AG20443 (cell line): ENCODE measurements at places on chromosomes 3 and 15.

GRCh38 chr3:16350597-16351318 lies 85.7 kb downstream of the OXNAD1 start:
- peak; percentile 69 for DNase-seq

- DNase-seq: peak; percentile 40
Measured at GRCh38 chr3:54878145-54878544, 49.7 kb downstream of the LRTM1 start.

DNA sequence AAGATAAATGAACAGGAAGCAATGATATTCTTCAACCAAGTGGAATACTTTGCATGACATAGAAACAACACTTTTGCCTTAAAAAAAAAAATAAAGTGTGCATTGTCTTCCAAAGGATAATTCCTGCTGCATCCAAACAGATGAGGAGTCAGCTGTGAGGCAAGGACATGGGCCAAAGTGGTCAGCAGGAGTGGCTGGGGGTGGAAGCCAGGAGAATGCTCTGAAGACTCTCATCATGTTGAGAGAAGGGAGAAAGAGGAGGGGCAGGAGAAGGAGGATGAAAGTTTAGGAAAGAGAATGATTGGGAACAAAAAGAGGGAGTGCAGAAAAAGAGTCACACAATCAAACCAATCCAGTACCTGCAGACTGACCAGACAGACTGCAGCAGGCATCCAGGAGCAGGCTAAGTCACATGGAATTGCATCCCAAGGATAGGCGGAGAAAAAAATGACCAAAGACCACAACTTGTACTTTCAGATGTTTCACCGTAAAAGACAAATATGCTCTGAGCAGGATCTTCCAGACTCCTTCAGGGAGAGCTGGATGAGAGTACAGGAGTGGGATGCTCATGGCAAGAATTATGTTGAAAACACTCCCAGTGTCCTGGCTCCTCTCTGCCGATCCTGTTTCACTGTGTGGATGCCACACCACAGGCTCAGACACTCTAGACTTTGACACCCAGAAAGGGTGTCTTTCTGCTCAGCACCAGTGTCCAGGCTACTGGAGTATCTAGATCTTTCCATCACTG lies 11.9 kb downstream of the ABI3BP start:
- no peak for DNase-seq

DNA sequence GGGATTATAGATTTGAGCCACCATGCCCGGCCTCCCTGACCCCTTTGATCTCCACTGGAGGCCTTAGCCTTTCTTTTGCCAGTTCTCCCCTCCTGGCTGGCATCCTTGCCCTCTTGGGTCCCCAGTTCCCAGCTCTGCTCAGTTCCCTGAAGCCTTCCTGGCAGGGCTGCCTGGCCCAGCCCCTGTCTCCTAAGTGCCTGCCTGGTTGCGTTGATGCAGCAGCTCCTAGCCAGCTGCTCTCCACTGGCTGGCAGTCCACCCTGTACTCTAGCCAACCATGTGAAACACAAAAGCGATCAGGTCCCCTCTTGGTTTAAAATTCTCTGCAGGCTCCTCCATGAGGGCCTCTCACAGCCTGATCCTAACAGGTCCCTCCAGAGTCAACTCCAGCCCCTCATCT lies 184.7 kb downstream of the RAB11A start:
- no peak for DNase-seq

DNA sequence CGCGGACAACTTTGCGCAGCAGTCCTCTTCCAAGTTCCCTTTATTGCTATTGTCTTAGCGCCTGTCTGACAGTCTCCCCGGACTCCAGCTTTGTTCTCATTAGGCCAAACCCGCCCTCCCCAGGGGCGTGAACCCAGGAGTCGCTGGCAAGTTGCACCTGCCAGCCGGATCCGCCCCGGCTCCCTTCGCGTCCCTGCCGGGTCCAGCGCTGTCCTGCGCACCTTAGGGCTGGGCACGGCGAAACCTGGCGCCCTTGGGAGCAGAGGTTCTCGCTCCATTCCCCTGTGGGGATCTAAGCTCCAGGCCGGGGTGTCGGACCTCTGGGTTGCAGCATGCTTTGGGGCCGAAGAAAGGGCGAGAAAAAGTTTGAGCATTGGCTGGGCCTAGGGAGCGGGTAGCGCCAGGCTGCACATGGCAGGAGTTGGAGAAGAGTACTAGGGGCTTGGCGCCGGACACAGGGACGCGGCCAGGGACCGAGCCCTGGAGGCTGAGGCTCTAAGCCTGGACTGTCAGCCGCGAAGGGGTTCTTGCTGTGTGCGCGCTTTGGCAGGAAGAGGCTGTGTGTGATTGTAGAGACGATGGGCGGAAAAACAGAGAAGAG lies 335.1 kb upstream of the THRB start:
- DNase-seq: peak; percentile 18

- DNase-seq: no peak
Measured at GRCh38 chr3:178785961-178786360, 249.7 kb downstream of the KCNMB2 start.

DNA sequence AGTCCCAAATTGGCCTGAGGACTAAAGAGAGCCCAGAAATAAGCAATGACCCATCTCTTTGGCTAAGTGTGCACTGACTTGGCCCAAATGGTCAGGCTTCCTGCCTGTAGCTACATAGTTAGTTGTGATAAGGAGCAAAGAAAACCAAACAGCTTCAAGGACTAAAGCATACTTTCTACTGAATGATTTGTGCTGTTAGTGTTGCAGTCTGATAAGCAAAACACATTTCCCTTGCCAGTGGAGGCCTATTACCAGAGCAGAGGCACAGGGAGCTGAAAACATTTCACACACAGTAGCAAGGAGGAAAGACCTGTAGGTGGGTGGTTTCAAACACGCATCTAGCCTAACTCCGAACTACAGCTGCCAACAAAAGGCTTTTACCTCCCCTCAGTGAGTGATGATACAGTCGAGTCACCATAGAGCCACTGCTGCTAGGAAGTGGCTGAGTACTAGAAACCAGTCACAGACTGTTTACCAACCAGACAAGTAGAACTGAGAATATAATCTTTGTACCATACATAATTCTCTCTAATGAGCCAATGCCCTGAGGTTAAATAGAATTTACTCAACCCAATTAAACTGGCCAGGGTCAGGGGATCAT lies 222.3 kb upstream of the THBS1 start:
- DNase-seq: peak; percentile 50

- DNase-seq: no peak
Measured at GRCh38 chr3:196677353-196677752, 34.7 kb downstream of the CEP19 start.

DNA sequence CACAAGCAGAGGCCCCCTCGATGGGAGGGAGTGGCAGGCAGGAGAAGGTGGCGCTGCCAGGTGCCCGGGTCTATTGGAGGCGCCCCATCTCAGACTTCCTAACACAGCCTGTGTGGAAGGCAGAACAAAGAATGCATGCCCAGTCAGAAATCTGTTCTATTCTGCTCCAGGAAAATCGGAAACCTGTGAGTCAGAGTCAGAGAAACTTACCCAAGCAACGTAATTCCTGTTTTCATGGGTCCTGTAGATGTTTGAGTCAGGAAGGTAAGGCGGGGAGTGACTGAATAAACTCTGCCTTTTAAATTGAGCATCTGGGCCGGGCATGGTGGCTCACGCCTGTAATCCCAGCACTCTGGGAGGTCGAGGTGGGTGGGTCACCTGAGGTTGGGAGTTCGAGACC lies 13.7 kb downstream of the MAP6D1 start:
- no peak for DNase-seq

- DNase-seq: no peak
Measured at GRCh38 chr3:14899993-14900618, 47.3 kb upstream of the NR2C2 start.

- no peak for DNase-seq
Measured at GRCh38 chr3:151827816-151828215, 13.9 kb downstream of the AADAC start.

GRCh38 chr3:16724487-16724886 lies 119.3 kb upstream of the DAZL start:
- DNase-seq: no peak

- no peak for DNase-seq
Measured at GRCh38 chr3:36840453-36840921, 76.1 kb upstream of the DCLK3 start.

DNA sequence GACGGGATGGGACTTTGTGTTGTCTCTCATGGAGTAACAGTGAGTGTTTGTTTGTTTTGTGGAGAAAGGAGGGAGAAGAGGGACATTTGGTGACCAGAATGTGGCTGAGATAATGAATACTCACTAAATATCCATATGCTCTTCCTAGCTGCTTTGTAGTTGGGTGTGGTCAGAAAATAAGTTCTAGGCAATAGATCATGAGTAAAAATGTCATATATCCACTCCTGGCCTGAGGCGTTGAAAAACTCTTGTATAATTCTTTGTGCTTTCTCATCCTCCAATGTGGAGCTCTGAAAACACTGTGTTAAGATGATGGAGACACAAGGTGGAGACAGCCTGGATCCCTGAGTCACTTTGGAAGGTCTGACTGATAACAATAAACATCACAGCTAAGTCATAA lies 28.0 kb upstream of the IL16 start:
- DNase-seq: no peak

DNA sequence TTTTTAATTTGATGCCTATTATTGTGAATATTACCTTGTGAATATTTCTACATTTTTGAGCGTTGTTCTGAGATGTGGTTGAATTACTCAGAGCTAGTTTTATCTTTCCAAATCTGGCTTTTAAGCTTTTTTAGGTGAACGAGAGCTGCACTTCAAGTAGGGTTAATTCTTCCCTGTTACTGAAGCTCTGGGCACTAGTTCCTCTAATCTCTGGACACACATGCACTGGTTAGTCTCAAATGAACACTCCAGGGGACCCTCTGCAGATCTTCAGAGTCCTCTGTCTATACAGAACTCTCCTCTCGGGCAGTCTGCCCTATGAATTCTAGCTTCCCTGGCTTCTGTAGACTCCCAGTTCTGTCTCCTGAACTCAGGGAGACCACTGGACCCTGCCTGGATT lies 237.5 kb upstream of the TBC1D5 start:
- DNase-seq: no peak

GRCh38 chr3:14369675-14370669 lies 32.4 kb upstream of the SLC6A6 start:
- no peak for DNase-seq

DNA sequence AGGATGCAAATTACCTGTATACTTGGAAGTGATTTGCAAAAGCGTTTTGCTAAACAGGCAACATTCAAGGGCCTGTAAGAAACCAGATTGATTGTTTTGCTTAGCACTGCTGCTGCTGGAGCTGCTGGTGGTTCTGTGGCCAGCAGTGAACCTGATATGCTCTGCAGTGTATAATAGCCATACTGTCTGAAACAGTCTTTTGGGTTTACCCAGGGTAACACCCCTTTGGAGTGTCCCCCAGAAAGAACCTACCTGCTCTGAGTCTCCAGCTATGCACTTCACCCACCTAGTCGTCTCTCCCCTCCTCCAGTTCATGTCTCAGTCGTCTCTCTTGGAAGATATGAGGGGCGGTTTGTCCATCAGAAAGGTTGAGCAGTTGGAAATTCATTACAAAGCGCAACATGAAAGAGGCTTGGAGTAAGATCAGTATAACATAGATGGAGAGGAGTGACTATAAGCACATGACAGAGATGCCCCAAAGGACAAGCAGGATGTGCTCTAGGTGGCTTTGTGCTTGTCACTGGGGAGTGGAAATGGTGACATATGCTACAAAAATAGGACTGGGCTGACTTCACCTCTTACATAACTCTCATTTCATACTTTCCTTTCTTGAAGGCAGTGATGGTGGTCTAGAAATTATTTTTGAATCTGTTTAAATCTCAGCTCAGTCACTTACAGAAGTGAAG lies 3.8 kb downstream of the MKRN2 start:
- DNase-seq: no peak

DNA sequence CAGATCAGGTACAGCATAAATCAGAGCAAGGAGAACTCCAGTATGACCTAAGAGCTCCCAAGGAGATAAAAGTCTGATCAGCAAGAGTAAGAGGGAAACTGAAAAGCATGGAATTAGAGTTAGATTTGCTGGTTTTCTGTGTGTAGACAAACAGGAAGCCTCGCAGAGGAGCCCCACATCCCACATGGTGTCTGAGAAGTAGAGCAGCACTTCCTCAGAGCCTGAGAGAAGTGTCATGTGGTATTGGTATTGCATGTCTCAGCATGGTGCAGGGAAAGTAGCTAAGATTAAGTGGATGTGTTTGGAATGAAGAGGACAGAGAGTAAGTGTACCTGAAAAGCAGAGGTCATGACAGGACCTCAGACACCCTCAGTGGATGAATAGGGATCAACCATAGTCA lies 175.4 kb upstream of the GBE1 start:
- no peak for DNase-seq

GRCh38 chr3:135051409-135051973 lies 256.4 kb downstream of the EPHB1 start:
- DNase-seq: no peak

GRCh38 chr3:14138109-14138877 lies 13.4 kb downstream of the TMEM43 start:
- DNase-seq: no peak

- DNase-seq: no peak
Measured at GRCh38 chr3:100613721-100614390, 4.5 kb downstream of the ADGRG7 start.

DNA sequence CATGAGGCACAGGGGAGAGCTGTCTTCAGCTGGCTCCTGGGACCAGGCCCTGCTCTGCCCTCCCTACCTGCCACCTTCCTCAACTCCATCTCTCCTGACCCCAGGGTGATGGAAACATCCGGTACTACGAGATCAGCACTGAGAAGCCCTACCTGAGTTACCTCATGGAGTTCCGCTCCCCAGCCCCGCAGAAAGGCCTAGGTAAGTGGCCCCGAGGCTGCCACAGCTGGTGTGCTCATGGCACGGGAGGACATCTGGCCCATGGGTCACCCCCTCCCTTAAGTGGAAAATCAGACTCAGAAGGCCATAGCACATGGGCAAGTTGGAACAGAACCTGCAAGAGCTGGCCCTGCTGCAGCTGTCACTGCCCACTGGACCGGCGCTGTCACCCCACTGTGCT lies 105.6 kb downstream of the ANP32A start:
- DNase-seq: no peak

DNA sequence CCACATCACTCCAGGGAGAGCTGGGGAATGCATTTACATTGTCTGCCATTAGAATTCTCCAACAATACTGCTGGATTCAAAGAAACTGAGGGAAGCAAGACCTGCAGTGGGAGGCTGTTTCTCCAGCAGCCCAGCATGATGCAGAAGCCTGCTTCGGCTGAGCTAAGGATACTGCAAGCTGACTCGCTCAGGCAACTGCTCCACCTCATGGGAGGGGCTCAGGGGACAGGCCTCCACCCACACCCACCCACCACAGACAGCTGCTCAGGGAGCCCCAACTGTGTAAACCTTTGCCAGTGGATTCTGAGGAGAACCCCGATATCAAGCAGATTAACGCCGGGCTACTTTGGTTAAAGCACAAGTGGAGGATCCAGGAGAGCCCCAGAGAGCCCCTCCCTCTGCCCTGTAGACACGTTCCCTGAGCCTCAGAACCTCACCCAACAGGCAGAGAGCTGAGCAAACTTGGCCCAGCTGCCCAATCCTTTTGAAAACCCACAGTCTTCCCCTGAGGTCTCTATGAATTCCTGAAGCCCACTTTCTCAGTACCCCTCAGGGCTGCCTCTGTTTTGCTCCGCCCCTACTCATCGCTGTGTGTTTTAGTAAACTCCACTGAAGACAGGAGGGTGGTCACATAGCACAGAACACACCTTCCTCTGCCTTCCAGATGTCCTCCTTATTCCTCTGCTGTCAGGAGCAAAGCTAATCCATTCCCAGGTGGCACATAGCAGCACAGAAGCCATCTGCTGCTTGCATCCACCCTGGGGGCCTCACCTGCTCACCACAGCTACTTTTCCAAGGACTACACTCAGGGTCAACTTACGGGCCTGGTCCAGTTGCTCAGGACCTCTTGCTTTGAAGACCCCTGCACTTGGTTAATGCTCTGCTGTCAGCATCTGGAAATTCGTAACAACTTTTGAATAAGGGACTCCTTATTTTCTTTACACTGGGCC lies 269.0 kb downstream of the ABHD5 start:
- no peak for DNase-seq

- DNase-seq: no peak
Measured at GRCh38 chr3:64129581-64129980, 95.7 kb downstream of the PRICKLE2 start.
